T follicular helper cell (primary cell): ENCODE measurements at places on chromosomes 7 and 10.

- no peak for DNase-seq
Measured at GRCh38 chr7:37670436-37670835, 13.1 kb upstream of the GPR141 start.

DNA sequence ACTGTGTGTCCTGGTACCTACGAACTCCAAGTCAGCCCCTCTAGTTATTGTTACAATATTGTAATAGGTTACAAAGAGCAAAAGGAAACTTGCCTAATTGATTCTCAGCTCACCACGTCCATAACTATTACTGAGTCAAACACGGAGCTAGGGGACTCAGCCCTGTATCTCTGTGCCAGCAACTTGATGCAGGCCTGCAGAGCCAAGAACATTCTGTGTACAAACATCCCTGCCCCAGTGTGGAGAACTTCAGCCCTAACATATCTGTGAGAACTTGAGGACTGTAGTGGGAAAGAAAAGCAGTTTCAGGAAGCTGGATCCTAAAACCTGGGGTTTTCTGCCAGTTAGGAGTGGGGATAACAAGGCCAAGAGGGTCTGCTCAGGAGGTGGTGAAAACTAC is 114.9 kb upstream of the PRSS58 start:
- no peak for DNase-seq

GRCh38 chr10:84996580-84996979 is 668.2 kb downstream of the CCSER2 start:
- no peak for DNase-seq

DNA sequence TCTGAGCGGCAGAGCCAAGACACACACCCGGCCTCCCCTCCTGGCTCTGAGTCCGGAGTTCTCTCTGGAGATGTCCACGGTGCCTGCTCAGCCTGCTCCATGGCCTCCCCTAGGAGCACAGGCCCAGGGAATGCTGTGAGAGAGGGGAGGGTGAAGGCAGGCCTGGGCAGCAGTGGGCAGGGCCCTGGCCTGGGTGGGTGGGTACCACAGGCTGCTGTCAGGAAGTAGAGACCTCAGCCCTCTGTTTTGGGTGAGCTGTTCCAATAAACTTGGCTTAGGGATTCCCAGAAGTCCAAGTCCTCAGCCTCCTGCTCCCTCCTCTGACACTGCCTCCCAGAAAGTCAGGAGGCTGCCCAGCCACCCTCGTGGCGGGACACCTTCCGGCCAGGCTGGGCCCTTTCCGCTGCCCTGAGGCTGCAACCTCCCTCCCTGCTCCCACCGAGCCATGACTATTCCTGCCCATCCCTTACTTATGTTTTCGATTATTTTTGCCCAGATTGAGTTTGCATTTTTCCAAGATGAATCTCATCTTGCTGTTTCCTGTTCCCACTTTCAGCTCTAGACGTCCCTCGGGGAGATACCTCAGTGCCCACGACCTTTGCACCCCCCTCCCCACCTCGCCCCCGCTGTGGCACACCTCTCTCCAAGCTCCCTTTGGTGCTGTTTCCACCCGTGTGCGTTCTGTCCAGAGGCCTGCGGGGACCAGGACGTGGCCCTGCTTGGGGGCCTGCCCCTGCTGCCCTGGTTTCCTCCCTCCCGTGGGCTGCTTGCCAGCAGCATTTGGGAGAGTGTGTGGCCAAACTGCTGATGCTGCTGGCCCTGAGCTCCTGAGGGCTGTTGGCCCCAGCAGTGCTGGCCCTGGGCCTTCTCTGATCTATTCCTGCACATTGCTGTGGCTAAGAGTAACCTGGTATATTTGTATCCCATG is 5.8 kb upstream of the POLM start:
- DNase-seq, result no peak

DNA sequence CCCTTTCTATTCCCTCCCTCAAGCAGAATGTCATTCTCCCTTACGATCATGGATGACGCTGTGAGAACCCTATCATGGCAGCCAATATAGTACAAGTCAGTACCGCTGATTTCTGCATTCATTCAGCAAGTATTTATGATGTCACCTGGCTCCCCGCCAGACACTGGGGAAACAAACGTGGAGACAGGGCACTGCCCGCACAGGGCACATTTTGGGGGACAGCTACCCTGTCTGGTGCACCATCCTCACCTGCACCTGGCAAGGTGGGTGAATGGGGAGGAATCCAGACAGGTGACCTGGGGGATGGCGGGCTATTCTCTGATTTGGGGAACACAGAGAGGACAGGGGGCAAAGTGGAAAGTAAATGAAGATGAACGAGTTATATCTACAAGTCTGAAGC is 28.4 kb downstream of the MKI67 start:
- no peak for DNase-seq

- no peak for DNase-seq
Measured at GRCh38 chr7:12716134-12716681, 28.8 kb downstream of the ARL4A start.

- DNase-seq, result no peak
Measured at GRCh38 chr10:59817773-59818172, 64.5 kb upstream of the MRLN start.

- no peak for DNase-seq
Measured at GRCh38 chr10:103466734-103467133, 8.0 kb upstream of the CALHM1 start.

GRCh38 chr10:114577133-114577532 is 80.9 kb downstream of the ABLIM1 start:
- no peak for DNase-seq

DNA sequence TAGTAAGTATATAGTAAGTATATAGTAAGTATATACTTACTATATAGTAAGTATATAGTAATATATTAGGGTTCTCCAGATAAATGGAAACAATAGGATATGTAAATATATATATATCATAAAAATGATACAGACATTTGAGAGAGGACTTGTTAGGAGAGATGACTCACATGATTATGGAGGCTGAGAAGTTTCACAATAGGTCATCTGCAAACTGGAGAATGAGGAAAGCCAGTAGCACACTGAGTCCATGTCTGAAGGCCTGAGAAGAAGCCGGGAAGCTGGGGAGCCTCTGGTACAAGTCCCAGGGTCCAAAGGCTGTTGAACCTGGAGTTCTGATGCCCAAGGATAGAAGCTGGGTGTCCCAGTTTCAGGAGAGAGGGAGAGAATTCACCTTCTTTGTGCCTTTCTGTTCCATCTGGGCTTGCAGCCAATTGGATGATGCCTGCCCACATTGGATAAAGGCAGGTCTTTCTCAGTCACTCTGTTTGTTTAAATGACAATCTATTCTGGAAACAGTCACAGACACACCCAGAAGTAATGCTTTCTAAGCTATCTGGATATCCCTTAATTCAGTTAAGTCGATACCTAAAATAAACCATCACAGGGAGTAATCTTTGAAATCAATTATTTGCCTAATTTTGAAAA is 205.5 kb upstream of the CDC14C start:
- no peak for DNase-seq

DNA sequence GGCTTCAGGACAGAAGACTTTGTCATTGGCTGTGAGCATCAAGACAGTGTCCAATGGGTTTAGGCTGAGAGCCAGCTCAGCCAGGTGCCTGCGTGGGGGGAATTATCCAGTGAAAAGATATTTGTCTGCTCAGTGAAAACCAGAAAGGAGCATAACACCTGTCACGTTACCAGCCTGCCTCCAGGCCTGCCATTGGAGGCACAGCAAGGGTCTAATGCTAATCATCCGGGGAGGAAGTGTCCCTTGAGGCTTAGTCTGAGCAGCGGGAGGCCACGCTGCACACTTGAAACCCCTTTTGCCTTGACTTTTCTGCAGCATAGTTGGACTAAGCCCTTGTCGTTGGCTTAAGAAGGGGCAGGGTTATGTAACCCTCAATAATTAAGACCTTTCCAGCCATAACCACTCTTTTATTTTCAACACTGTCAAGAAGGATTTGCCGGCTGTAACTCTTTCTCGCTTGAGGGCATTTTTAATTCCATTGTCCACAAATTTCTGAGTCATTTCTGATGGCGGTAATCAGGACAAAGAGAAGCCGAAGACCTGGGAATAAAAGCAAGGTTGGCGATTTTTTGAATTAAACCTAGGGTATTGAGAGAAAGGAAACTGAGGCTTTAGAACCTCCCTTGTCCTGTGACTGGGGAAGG is 639.6 kb upstream of the FOXK1 start:
- DNase-seq, result no peak
